ENCODE measurements at places on chromosomes 7 and 10.

- DNase-seq: no peak
Observed at GRCh38 chr7:130395421-130395820, 15.1 kb downstream of the CPA1 start.

- no peak for DNase-seq
Observed at GRCh38 chr7:45359776-45360175, 202.2 kb downstream of the RAMP3 start.

DNA sequence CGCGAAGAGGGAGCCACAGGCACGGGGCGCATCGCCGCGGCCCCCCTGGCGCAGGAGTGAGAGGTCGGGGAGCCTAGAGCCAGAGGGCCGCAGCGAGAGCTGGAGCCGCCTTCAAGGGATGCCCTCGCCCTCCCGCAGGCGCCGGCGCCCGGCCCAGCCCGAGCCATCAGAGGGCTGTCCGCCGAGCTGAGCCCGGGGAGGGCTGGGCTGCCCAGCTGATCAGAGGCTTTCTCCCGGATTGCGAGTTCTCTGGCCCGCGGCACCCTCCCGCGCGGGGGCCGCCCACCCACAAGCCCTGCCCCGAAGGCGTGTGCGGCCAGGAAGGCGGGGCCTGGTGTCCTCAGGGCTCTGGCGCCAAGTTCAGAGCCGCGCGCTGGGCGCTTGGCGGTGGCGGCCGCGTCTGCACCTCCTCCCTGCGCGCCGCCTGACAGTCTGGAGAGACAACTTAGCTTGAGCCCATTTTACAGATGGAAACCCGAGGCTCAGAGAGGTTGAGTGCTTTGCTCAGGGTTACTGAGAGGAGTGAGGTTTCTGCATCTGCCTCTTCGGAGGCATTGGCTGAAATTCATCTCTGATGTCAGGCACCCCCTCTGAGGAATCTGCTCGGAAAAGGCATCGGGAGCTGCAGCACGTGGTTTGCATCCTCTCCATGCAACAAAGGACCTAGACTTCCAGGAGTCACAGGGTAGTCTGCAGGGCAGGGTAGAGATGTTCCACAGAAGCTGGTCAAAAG lies 3.8 kb upstream of the ANTXRL start:
- peak; percentile 85 for DNase-seq

- no peak for DNase-seq
Observed at GRCh38 chr10:122544493-122544892, 16.1 kb upstream of the DMBT1 start.

- DNase-seq: no peak
Observed at GRCh38 chr7:4181446-4181845, 500.6 kb upstream of the FOXK1 start.

- DNase-seq: peak; percentile 94
Observed at GRCh38 chr10:986881-987619, 1.2 kb upstream of the GTPBP4 start.

- peak; percentile 53 for DNase-seq
Observed at GRCh38 chr7:113015034-113015645, 71.5 kb downstream of the GPR85 start.

GRCh38 chr7:29811586-29811985 lies 5.3 kb downstream of the WIPF3 start:
- no peak for DNase-seq

DNA sequence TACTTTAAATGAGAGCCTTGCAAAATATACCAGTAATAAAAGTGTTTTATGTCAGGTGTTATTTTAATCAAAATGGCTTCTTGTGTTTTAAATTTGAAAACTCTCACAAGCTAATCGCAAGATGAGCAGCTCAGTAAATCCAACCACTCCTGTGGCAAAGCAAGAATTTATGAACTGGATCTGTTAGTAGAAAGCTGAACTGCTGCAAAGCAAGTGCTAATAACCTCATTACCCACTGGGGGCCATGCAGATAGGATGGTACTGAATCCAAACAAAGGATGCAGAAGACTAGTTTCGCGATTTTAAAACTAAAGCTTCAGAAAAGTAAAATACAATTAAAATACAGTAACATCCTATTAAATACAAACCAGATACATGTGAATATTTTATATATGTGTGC lies 468.0 kb downstream of the PARD3 start:
- DNase-seq: no peak

- DNase-seq: no peak
Observed at GRCh38 chr7:106075937-106076336, 36.2 kb downstream of the SYPL1 start.

DNA sequence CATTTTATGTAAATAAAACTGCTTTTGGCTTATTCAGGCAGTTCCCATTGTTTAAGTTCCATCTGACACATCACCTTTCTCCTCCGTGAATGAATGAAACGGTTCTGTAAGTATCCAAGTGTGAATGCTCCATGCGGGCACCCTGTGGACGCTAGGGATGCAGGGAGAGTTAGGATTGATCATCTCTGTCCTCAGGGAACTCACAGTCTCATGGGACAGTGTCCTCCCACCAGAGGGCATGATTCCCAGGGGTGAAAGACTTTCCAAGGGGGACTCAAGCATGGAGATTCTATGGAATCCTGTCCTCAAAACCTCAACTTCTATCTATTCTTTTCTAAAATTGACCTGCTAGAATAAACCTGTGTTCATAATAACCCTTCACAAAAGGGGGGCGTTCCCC lies 98.8 kb downstream of the HECW1 start:
- no peak for DNase-seq

GRCh38 chr10:74871595-74872382 lies 45.4 kb downstream of the KAT6B start:
- DNase-seq: no peak

DNA sequence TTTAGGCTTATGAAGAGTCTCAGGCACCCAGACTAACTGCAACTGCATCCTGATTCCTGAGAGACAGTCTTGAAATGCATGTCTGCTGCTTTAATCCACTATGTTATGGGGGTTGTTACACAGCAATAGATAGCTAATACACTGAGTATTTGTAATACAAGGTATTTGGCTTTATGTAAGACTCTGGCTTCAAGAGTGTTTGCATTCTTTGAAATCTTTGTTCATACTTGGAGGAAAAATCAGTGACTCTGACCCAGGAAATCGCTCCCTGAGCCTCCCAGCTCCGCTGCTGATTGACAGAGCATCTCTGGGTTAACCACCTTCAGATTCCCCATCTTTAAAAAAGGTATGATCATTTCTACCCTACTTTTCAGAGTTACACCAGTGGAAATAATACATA lies 133.9 kb downstream of the MTPAP start:
- peak; percentile 56 for DNase-seq

DNA sequence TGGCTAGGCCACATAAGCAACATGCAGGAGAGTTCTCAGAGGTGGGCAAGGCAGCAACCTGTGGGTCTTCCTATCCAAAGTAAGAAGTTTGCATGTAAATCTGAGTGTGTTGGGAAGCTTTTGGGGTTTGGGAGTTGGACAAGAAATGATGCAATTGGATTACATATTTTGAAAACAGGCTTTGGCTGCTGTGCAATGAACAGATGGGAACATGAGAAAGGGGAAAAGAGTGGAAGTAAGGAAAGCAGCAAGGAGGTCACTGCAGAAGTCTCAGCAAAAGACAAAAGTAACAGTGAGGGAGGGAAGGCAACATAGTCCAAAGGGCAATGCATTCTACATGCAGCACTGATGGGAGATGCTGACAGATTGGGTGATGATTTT lies 61.1 kb upstream of the C10orf90 start:
- peak; percentile 70 for DNase-seq
